ENCODE measurements at places on chromosomes 2 and 18.
A peak's percentile ranks its signal among the peaks of the same experiment; 100 is the strongest.

DNA sequence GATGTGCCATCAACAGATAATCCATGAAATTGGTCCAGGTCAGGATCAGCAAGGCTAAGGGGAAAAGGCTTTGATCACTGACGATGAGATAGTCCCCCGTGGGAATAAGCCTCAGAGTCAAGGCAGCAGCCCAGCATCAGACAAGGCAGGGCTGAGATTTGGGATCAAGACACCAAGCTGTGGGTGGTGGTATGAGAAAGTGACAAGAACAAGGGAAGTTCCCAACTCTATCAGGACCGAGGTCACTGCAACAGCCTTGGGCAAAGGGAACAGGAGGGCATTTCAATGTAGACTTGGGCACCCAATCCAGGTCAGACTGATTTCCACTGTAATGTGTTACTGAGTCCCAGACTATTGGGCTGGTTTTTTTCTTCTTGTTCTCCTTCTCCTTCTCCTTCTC, 18.7 kb downstream of the PLEK start:
- no peak for DNase-seq

DNA sequence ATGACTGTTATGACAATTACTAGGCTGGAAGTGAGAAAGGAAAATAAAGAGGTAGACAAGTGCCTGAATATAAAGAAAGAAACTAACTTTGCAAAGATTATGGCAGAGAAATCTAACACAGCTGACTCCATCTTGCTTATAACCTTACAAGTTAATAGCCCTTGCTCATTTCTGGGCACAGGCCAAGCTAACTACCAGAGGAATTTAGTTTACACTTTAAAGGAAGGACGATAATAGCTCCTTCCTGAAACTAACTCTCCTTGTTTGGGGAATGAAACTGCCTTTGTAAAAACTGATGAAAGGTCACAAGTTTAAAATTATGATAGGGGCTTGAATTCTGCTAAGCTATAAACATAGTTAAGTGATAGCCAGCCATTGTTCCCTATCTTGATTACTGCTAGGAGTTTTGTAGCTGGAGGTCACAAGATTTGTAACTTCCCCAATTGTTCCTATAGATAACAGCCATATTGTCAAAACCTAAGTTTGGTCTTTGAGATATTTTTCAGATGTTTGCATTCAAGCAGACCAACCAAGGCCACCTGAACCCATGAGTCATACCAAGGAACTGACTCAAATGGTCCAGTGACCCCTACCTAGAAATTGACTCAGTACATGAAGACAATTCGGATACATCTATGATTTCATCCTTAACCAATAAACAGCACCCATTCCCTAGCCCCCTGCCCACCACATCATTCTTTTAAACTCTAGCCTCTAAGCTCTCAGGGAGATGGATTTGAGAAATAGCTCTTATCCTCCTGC, 209.2 kb upstream of the LRATD1 start:
- DNase-seq: no peak

DNA sequence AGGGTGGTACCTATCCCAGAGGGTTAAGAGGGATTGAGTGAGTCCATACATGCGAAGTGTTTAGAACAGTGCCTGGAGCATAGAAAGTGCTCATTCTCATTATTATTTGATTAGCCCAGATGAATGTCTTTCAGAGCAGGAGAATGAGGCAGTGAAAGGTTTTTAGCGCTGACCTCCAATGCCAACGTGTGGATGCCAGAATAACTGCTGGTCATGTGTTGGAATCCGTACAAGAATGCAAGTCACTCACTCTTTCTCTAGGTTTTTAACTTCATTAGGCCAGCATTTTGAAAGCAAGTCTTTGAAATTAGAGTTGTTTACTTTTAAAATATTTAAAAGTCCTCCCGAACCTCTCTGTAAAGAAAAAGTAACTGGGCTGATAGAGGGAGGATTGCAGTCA, 374.2 kb downstream of the EN1 start:
- no peak for DNase-seq

DNA sequence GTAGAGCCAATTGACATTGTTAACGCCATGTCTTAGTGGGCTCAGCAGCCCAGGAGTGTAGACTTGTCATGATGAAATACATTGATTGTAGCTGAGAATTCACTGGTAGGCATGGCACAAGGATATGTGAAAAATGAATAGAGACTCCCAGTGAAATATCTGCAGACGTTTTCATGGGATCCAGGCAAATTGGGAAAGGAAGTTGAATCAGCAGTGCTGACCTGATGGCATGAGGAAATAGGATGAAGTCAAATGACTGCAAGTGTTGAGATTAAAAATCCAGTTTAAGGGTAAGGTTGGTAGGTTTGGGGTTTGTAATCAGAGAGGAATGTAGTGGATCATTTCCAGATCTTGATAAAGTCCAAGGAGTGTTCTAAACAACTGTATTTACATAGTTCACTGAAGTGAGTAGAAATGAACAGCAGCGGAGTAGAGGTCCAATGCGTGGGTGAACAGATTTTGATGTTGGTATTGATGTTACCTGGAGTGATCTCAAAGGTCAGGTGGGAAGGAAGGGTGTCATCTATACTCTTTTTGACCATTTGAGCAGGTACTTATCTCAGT, 24.6 kb downstream of the INSIG2 start:
- DNase-seq: no peak

GRCh38 chr2:178527592-178527991, 47.3 kb downstream of the PLEKHA3 start:
- no peak for DNase-seq

DNA sequence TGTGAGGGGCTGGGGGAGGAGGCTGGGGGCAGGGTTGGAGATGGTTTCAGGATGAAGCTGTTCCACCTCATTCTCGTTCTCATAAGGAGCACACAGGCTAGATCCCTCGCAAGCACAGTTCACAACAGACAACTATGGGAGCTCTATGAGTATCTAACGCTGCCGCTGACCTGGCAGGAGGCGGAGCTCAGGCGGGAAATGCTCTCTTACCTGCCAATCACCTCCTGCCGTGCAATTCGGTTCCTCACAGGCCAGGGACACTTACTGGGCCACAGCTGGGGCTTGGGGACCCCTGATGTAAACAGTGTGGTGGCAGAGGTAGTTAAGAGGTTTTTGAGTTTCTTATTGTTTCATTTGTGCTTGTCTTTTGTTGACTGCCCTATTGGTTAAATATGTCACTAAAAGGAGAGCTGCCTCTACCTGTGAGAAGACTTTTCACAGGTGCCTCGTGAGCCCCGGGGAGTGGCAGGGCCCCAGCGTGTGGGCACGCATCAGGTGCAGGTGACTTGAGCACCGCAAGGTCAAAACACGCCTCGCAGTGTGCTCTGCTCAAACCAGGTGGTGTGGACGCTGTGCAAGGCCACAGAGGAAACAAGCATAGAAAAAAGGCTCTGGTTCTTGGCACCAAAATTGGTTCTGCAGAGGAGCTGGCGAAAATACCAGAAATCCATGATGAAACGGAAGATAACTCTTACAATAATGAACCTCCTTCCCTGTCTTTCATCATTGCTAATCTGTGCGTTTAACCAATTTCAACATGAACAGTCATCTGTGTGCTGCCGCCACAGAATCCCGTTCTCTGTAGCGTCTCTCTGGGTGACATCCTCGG, 10.2 kb downstream of the MLPH start:
- DNase-seq: no peak

DNA sequence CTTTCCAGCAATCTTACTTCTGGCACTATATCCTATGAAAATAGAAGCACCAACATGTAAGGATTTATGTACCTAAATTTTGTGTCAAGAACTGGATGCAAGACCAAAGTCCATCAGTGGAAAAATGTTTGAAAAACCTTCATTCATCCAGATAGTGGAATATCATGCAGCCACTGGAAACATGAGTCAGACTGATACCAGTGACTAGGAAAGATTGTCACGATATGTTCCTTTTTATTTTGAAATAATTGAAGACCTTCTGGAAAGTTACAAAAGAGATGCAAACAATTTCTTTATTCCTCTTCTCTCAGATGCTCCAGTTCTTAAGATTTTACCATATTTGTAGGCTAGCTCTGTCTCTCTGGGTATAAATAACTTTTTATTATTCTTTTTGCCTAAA, 40.5 kb upstream of the IL1R2 start:
- DNase-seq: no peak

GRCh38 chr18:77006305-77007175, 126.0 kb downstream of the MBP start:
- no peak for DNase-seq

GRCh38 chr2:42053482-42053790, 5.6 kb downstream of the PKDCC start:
- no peak for DNase-seq

- no peak for DNase-seq
Measured at GRCh38 chr2:27705851-27706622, 42.3 kb downstream of the SLC4A1AP start.

DNA sequence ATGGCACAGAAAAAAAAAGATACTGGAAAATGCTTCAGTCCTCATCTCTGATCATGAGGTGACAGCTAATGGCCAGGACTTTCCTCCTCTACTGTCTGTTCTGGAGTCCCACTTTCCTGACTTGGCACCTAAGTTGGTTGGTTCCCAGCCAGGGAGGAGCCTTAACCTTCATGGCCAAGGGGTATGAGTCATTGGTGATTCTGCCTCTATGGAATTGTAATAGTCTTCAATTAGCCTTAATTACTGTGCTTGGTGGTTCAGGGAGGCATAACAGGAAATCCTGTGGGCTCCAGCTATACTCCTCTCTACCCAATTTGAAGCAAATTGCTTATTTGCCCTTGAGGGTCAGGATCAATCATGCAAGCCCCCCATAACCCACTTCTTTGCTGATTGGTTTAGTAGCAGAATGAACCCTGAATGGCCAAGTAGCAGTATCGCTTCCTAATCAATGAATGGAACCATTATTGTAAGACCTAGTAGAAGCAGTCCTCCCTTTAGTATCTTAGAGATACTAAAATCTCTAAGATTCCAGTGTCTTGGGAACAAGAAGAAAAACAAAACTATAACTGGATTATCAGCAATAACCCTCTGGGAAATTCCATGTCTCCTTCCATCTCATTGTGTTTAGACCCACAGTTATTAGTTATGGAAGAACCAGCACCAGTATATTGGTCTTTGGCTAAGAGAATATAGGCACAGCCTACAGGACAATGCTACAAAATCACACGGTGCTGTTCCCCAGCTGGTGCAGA, 109.0 kb downstream of the COL6A3 start:
- no peak for DNase-seq

DNA sequence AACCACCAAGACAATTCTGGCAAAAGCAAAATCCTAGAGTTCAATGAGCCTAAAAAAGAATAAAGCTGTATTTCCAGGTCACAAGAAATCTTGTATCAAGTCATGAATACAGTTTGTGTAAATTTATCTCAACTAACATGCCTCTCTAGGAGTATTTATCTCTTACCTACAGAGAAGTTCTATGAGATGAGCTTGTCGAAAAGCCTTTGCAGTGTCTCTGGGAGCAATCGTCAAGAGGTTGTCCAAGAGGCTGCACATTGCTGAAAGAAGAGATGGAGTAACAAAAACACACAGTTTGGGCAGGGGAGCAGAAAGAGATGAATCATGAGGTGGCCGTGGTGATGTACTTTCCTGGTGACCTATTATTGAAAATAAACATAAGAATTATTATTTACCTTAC, 112.0 kb upstream of the CD226 start:
- DNase-seq: no peak

- peak; percentile 81 for DNase-seq
Measured at GRCh38 chr2:102251042-102251848, 60.1 kb upstream of the IL1RL1 start.

DNA sequence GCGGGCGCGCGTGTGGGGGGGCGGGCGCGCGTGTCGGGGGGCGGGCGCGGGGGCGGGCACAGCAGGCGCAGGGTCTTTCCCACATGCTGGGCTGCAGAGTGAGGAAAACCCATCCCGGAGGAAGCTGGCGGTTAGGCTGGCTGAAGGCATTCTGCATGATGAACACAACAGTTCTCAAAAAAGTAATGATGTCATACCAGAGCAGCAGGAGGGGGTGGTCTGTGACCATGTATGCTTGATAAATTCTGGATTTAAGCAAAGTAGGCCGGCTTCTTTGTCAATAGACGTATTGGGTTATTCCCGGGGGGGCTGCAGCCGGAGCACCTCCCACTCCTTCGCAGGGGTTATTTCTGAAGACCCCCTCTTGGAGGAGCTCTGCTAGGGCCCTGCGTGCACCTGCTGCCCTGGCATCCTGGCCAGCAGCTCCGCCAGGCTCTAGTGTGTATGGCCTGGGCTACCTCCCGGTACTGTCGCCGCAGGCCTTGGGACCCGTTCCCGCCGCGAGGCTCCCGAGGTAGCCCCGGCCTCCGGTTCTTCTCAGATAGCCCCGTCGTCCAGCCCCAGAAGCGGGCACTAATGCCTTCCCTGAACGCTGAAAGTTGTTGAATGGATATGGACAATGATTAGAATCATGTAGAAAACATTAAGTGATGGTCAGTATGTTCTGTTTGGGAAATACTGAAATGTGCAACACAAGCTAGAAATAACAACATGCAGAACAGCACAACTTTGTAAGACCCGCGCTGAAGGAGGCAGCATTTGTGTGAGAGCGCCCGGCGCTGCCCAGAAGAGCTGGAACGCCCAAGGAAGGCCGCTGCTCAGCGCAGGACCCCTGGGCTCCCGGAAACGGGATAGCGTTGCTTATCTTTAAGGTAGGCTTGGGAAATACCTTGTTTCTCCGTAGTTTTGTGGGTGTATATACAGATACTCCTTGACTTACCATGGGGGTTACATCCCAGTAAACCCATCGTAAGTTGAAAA, 101.4 kb upstream of the RAB6C start:
- no peak for DNase-seq

GRCh38 chr2:15112216-15112615, 448.9 kb downstream of the NBAS start:
- no peak for DNase-seq

DNA sequence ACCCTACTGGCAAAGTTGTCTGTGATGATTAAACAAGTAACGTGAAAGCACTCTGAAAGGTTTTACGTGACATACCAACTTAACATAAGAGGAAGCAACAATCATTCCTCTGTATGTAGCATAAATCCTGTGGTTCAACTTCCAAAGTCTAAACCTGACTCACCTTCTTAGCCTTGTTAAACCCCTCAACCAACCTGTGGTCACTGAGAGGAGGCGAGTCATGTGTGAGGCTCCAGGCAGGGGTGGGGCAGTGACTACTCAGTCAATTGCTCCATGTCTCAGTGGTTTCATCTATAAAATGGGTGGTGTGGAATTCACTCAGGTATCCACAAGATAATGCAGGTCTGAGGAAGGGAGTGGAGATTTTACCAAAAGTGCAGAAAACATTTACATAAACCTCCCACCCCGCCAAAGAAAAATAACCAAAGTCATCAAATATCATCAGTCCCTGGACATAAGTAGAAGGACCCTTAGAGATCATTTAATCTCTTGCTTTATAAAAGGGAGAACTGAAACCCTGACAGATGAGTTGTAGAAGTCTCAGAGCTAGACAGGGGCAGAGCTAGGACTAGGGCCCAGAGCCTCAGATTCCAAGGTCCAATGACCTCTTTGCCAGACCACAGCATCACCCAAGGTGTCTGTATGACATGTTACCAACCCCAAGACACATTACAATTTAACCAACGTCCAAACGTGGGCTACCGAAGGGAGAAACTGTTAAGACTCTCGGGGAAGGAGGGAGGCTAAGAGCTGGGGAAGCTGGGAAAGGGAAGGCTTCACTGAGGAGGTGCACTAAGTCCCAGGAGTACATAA, 3.7 kb upstream of the PCBP1 start:
- DNase-seq: no peak

- no peak for DNase-seq
Measured at GRCh38 chr2:146238254-146238966, 1606.4 kb upstream of the ACVR2A start.

- no peak for DNase-seq
Measured at GRCh38 chr2:222907790-222908441, 47.1 kb downstream of the ACSL3 start.
